ENCODE measurements at places on chromosomes 6 and 20. TPM values are rescaled to one million over a fixed set of nuclear protein-coding genes. Genes with fewer than 3 reads are reported as not detected.

Gene LAMP5
- total RNA-seq = 0.84 TPM

Gene ZHX3
- 4.3 TPM for total RNA-seq

Gene ARG1
- total RNA-seq = not detected

Gene HNF4A
- not detected for total RNA-seq

Gene TP53TG5
- under 0.01 TPM for total RNA-seq

Gene GHRH
- total RNA-seq = not detected

Gene COL19A1
- 9.1 TPM for total RNA-seq

Gene WFDC12
- not detected for total RNA-seq

Gene DNAH8
- 0.10 TPM for total RNA-seq

Gene ZSCAN23
- 0.73 TPM for total RNA-seq

Gene ATP9A
- 2.3 TPM for total RNA-seq

Gene TRIM31
- 0.10 TPM for total RNA-seq

Gene LGSN
- not detected for total RNA-seq

Gene FANCE
- total RNA-seq = 1.4 TPM

Gene ISM1
- 1.2 TPM for total RNA-seq

Gene HUS1B
- 4.5 TPM for total RNA-seq

Gene SUN5
- total RNA-seq = not detected

Gene OLIG3
- not detected for total RNA-seq

Gene HLA-DOB
- total RNA-seq = 6.6 TPM

Gene MACROD2
- 1.7 TPM for total RNA-seq

Gene FLRT3
- total RNA-seq = not detected

Gene CST7
- 48.1 TPM for total RNA-seq

Gene PRKN
- total RNA-seq = 6.1 TPM

Gene ID4
- total RNA-seq = not detected

Gene SNAP91
- not detected for total RNA-seq

Gene KHDC1L
- not detected for total RNA-seq

Gene ANGPT4
- total RNA-seq = not detected

Gene PSMB8
- 81.4 TPM for total RNA-seq

Gene ZC3H12D
- total RNA-seq = 50.7 TPM

Gene BICRAL
- 13.0 TPM for total RNA-seq

Gene CALHM6
- 19.7 TPM for total RNA-seq

Gene MYMX
- total RNA-seq = not detected

Gene PLEKHG1
- 12.5 TPM for total RNA-seq

Gene PRDM13
- total RNA-seq = under 0.01 TPM

Gene BHLHE23
- not detected for total RNA-seq

Gene MMP24
- not detected for total RNA-seq

Gene POM121L2
- not detected for total RNA-seq

Gene GJA1
- 0.31 TPM for total RNA-seq
